ENCODE measurements at places on chromosomes 1 and 21.
A peak's percentile ranks its signal among the peaks of the same experiment; 100 is the strongest.

- no peak for DNase-seq
Measured at GRCh38 chr1:216898801-216899200, 175.6 kb upstream of the ESRRG start.

DNA sequence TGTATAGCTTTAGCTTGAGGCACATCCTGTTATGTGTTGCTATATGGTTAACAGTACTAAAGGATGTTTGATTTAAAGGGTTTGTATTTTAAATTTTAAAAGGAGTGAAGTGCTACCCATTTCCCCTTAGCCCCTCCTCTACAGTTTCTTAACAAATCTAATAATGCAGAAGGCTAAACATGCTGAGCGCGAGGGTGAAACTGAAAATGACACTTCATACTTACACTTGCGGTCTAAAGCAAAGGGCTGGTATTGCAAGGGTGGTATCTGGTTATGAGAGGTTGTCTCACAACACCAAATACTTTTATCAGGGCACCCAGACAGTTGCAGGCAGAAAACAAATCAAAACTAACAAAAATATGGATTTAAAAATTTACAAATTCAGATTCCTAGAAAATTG lies 172.3 kb downstream of the SIPA1L2 start:
- no peak for DNase-seq

- no peak for DNase-seq
Measured at GRCh38 chr1:154682254-154682653, 74.3 kb upstream of the ADAR start.

DNA sequence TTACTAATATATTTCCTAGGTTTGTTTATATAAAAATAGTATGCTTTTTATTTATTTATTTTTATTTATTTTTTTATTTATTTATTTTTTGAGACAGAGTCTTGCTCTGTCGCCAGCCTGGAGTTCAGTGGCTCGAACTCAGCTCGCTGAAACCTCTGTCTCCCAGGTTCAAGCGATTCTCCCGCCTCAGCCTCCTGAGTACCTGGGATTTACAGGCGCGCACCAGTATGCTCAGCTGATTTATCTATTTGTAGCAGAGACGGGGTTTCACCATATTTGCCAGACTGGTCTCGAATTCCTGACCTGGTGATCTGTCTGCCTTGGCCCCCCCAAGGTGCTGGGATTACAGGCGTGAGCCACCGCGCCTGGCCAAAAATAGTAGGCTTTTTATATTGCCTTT lies 33.2 kb downstream of the BRINP3 start:
- no peak for DNase-seq

DNA sequence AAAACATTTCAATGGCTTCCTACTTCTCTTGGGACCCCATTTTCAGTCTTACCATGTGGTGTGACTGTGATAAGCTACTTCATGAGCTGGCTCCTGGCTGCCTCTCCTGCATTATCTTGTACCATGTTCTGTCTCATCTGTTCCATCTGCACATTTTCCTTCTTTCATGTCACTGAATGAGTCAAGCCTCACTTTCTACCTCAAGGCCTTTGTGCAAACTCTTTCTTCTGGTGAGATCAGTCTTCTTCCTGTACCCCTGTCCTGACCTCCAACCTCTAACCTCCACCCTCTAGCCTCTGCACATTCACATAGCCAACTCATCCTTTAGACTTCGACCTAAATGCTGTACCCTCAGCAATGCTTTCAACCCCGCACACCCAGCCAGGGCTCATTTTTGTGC lies 9.6 kb upstream of the FAM78B start:
- DNase-seq: no peak

DNA sequence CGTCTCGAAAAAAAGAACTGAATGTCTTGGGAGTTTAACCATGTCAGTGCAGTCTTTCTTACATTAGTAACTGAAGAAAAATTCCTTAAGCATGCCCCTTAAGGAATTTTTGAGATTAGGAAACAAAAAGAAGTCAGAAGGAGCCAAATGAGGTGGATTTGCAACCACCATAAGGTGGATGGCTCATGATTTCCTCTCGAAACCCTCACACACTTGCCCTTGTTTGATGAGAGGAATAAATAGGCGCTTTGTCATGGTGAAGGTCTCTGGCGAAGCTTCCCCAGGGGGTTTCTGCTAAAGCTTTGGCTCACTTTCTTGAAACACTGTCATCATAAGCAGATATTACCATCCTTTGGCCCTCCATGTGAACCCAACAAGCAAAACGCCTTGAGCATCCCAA lies 68.2 kb downstream of the POFUT2 start:
- no peak for DNase-seq

DNA sequence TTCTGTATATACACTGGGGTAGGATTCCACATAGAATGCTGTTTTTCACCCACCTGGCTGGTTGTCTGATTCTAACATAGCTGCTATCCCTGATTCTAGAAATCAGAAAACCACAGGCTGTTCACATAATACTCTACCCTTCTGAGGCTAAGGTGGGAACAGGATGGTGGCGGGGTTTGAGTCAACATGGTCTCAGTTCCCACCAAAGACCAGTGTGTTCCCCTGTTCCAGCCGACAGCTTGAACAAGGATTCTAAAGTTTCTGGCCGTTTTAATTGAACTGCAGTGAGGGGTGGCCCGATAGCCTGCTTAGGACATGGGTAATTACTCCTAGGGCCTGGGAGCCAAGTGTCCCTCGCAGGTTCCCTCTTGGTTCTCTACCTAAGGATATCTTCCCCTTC lies 38.4 kb downstream of the PEX14 start:
- no peak for DNase-seq

DNA sequence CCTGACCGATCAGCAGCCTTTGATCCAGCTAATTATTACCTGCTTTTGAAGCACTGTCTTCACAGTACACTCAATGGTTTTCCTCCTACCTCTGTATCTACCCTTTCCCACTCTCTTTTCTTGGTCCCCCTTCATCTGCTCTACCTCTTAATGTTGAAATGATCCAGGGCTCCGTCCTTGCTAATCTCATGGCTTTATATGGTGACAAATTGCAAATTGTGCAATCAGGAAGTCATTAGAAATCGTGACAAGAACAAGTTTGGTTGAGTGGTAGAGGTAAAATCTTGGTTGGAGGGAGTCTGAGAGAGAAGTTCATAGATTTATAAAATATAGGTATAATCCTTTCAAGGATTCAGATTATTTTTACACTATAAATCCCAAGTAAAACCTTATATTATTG lies 9.6 kb upstream of the CYB5R1 start:
- no peak for DNase-seq

GRCh38 chr1:21734526-21734925 lies 48.4 kb downstream of the USP48 start:
- DNase-seq: no peak

DNA sequence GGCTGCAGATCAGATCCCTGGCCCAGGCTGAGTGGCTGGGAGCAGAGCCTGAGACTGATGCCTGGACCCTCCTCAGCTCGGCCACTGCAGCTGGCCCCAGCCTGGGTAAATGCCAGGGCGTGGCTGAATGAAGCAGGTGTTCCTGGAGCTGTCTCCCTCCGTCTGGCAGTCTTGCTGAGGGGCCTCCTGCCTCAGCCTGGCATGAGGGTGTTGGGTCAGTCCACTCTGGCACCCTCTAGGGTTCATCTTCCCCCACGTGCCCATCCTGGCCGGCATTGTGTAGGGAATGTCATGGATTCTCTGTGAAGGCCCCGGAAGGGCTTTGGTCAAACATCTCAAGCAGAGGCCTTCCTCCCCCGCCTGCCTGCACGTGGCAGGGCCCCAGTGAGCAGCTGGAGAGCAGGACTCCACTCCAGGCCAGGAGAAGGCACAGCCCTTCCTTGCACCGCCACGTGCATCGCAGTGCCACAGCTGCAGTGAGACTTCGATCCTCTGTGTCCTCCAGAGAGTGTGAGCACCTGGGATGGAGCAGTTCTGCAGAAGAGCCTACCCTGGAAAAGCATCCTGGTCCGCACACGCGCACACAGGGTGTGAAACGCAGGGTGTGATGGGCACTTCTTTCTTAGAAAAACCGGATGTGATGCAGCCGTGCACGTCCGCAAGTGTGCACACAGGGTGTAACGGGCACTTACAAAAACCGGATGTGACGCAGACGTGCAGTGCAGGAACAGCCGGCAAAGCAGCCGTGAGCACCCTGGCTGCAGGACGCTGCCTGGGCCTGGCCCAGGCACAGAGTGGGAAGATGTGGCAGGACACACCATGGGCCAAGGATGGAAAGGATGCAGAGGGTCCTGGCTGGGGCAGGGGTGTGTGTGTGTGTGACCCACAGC lies 4.6 kb upstream of the KRTAP10-4 start:
- DNase-seq: no peak

- no peak for DNase-seq
Measured at GRCh38 chr1:47689894-47690293, 252.1 kb downstream of the FOXD2 start.

DNA sequence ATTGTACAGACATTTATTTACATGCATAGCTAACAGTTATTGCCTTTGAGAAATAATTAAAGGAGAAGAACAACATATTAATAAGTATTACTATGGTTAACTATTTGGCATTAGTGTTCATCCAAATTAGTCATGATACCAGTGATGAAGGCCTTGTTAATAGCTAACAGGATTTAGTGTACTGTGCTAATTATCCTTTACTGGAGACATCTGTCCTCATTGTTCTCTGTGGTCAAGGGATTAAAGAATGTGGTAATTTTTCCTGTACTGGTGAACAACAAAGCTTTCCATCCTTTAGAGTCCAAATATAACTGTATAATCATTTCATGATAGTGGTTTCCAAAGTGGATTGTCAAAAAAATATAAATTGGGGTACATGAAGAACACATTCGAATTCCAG lies 103.9 kb downstream of the ADGRL4 start:
- no peak for DNase-seq

DNA sequence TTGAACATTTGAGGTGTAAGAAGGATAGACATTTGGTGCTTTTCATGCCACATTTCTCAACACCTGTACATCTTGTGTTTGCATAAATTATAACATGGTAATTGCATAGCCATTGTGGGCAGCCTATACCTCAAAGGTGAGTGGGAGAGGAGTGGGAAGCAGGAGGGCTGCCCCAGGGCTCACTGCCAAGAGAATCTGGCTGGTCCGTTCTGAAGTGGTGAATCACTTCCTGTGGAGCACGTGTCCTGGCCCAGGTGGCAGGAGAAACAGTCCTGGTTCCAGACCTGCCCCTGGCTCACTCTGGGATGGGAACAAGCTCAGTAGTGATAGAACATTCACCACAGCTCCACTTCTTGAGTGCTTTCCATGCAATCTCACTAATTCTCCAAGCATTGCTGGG lies 11.6 kb upstream of the OLFML2B start:
- DNase-seq: no peak

DNA sequence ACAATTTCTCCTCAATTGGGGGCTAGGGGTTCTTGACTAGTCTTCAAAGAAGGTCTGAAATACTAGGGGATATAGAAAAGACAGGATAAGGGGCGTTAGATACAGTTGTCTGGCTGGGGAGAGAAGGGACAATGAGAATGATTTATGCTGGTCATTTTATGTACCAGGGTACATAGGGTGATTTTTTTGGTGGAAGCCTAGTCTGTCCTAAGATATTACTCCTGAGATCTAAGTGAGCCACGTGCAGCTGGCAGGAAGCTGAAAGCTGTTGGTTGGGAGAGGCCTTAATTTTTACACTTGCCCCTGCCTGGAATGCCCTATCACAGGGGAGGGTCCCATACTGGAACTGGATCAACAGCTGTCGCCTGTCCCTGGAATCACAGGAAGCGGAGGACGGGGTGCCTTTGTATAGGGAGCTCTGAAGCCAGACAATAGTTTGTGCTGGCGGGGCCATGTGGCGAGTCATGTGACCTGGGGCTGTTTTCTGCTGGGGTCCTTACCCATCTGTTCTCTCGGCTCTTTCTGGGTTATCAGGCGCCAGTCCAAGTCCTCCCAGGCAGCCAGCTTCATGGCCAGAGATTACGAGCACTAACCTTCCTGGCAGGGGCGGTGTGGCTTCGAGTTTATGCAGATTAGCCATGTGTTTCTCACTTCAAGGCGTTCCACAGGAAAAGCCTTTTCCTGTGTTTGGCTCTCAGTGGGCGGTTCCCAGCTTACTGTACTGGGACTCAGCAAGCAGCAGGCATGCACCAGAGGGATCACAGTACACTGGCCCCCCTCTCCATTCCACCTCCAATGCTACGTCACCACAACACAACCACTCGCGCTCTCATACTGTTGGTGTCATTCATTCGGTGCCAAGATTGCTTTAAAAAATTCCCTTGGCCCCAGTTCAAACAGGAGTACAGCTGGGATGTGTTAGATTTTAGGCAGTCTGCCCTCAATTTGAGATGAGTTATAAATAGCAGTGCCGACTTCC lies 27.5 kb downstream of the ARID1A start:
- DNase-seq: peak; percentile 19

DNA sequence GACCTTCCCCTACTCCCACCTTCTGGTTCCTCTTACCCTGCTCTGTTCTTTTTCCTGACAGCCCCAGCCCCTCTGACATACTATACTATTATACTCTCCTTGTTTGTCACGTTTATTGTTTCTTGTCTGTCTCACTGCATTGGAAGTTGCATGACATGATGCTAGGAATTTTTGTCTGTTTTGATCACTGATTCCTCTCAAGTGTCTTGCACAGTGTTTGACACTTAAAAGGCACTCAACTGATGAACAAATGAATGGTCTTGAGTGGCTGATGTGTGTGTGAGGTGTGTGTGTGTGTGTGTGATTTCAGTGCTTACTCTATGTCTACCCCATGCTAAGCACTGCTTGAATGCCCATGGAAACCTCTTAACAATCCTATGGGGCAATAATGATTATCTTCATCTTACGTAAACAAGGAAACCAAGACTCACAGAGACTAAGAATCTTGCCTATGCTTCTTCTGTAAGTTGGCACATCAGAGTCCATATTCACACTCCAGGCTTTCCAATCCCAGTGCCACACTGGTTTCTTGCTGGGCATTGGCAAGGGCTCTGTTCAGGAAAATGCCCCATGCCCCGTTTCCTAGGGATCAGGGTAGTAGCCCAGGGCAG lies 59.7 kb downstream of the ATP1A1 start:
- no peak for DNase-seq

DNA sequence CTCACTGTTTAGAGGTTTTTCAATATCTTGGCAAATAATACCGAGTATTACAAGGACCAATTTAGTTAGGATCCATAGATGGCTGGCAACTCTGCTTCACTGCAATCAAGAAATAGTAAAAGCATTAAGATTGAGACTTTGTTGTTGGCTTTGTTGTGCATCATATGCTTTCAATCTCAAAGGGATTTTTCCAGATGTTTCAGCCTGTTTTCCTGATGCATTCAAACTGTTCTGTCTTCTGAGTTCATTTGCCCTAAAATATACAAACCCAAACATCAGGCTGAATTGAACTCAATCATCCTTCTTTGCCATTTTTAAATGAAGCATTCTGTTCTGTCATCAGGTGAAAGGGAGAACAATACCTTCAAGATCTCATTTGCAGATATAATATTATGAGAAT lies 248.7 kb downstream of the TTLL7 start:
- no peak for DNase-seq
